NCI-H345 (cell line): ENCODE measurements at places on chromosomes 6 and 20.

DNA sequence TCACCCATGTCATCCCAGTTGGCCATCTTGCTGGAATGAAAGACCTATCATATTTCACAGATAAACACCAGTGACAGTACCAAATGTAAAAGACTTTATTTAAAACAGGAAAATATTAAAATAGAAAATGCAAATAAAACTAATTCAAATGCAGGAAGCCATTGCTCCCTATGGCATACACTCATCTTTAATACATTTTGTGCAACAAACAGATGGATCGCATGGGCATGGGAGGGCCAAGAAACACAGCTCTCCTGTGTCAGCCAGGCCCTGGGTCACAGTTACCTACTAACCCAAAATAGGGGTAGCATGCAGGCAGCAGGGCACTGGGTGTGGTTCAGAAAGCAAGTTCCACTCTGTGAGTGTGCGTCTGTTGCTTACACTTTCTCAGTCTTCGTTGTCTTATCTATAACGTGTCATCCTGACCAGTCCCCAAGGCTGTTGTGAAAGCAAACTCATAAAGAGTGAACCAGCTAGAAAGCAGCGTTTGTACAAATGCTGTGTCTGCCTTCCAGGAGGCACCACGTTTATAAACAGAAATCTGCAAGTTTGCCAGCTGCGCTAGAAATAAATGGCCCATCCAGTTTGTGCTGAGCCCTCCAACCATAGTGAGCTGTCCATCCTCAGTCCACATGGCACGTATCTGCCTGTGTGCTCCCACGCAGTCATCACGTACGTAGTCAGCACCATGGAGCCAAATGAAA lies 180.5 kb downstream of the SYNDIG1 start:
- no peak for DNase-seq

DNA sequence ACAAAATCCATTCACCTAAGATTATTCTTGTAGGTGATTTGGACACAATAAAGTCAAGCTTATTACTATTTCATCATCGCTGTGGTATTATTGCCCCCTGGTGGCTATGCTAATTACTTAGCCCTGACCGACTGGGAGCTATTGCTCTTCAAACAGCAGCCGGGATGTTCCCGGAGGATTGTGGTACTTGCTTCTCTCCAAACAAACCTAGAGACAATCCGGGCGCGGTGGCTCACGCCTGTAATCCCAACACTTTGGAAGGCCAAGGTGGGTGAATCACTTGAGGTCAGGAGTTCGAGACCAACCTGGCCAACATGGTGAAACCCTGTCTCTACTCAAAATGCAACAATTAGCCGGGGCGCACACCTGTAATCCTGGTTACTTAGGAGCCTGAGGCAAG lies 15.4 kb upstream of the STMND1 start:
- no peak for DNase-seq

- DNase-seq: peak; percentile 80
These were observed 637 bp downstream of the ABHD12 start for GRCh38 chr20:25389858-25390537.

DNA sequence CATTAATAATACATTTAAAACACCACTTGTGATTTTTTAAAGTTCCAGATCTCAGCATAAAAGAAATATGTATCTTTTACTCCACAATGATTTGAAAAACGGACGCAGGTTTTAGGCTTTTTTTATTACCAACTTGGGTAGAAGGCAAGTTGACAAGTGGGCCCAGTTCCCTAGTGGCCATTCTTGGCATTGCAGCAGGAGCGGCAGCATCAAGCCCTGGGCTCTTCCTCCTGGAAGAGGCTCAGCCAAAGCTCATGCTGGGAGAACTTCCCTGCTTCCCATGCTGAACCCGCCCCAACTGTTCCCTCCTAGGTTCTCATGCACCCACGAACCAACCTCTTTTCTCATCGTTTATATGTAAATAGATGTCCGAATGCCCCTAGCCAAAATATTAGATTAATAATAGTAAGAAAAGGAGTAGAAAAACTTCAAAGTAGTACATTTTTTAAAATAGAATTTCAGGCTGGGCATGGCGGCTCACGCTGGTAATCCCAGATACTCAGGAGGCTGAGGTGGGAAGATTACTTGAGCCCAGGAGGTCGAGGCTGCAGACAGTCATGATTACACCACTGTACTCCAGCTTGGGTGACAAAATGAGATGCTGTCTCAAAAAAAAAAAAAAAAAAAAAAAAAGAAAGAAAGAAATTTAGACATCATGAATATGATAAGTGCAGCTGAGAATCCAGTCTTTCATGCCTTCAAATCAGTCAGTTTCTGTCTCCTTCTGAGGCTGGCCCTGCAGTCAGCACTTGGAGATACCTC lies 18.2 kb upstream of the MYB start:
- no peak for DNase-seq

DNA sequence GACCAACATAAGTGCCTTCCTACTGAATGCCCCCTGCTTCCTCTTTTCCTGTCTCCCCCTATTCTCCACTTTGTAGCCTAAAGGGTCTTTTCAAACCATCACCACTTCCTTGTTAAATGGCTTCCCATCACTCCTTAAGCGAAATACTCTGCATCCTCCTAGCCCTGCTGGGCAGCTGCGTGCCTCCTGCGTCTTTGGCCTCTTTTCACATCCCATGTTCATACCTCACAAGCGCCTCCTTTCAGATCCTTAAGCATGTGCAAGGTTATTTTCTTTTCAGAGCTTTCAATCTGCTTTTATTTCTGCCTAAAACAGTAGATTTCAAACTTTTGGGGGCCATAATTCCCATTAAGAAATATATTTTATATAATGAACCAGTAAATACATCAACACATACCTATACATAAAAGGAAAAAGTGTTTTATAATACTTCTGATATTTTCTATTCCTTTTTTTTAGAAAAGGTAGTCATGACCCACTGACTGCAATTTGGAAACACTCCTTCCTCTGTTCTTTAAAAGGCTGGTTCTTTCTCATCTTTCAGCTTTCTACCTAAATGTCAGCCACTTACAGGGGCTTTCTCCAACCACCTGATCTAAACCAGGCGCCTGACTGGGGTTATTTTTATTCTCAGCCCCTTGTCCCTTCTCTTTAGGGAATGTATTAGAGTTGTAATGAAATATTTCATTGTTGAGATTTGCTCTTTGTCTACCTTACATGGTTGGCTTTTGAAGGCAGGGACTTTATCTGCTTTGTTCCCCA lies 84.1 kb downstream of the PRDM1 start:
- no peak for DNase-seq

GRCh38 chr20:19435821-19436220 lies 223.4 kb downstream of the SLC24A3 start:
- no peak for DNase-seq
